ENCODE measurements at places on chromosomes 7 and 10. TPM values are rescaled to one million over a fixed set of nuclear protein-coding genes. Genes with fewer than 3 reads are reported as not detected.

TMEM196 gene
- total RNA-seq = not detected

FAM180A gene
- total RNA-seq = 0.19 TPM

ELAPOR2 gene
- 1.2 TPM for total RNA-seq

CFAP43 gene
- 0.33 TPM for total RNA-seq

CASD1 gene
- total RNA-seq = 11.1 TPM

TMEM176A gene
- 404 TPM for total RNA-seq

KIAA1549 gene
- 0.89 TPM for total RNA-seq

CAMK2B gene
- total RNA-seq = not detected

Data from liver (tissue), 10 donors.